Osteoblast (primary cell): ENCODE measurements at places on chromosomes 6 and 20. TPM values are rescaled to one million over a fixed set of nuclear protein-coding genes. Genes with fewer than 3 reads are reported as not detected.

DNA sequence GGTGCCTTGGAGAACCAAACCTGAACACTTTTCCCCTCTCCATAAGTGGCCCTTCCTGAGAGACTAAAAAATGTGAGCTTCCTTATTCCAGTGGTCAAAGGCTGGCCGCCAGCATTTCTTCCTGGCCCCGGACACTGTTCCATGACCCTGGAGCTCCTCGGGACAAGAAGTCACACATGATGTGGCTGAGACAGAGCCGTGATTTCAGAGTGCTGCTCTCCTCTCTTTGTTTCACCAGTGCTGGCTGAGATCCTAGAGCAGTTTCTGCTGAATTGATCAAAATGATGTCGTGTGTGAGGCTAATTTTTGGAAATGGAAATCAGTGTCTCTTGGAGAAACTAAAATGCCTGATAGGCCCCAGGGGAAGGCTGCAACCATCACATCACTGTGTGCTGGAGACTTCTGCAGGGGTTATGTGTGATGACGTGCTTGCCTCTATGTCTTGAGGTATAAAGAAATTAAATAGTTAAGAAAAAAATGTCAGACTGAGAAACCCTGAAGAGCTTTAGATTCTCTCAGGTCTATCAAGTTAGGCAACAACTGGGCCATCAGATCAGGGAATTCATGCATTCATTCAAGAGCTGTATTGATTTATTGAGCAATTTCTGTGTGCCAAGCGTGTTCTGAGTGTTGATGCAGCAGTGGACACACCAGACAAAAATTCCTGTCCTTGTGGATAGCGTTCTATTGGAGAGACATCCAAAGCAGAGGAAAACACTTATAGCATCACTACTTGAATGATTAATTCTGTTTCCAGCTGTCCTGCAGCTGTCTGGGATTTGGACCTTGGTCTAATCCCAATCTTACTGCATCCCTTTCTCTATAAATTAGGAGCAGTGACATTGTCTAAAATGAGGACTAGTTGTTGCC is 72.7 kb upstream of the CCN6 start:
- H3K4me3 ChIP-seq, result no peak overlapping the region
- H3K36me3 ChIP-seq, result no peaks in the 10 kb centered on the region
- no peak for DNase-seq
- H3K27me3 ChIP-seq, result no peaks in the 10 kb centered on the region
- peaks cover 28% of the 10 kb centered on the region for H3K4me1 ChIP-seq

DNA sequence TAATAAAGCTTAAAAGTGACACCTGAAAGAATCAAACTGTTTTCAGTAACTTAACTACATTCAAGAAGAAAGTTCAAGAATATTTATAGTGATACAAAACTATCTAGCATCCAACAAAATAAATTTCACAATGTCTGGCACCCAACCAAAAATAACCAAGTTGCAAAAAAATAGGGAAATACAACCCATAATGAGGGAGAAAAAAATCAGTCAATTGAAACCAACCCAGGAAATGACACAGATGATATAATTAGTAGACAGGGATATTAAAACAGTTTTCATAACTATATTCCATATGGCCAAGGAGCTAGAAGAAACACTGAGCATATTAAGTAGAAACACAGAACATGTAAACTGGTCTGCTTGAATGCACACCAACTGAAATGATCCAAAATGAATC is 120.2 kb upstream of the BEND3 start:
- DNase-seq, result no peak
- H3K27me3 ChIP-seq, result no peaks in the 10 kb centered on the region
- peaks cover 8% of the 10 kb centered on the region for H3K4me1 ChIP-seq
- no peaks in the 10 kb centered on the region for H3K36me3 ChIP-seq
- no peak overlapping the region for H3K27ac ChIP-seq
- no peak overlapping the region for H3K4me3 ChIP-seq

GRCh38 chr6:44435500-44435899 is 48.0 kb downstream of the CDC5L start:
- DNase-seq, result no peak
- no peak overlapping the region for H3K4me3 ChIP-seq
- H3K36me3 ChIP-seq, result peaks cover 2% of the 10 kb centered on the region
- peaks cover 11% of the 10 kb centered on the region for H3K4me1 ChIP-seq
- no peak overlapping the region for H3K27ac ChIP-seq

- H3K27me3 ChIP-seq, result no peaks in the 10 kb centered on the region
- H3K27ac ChIP-seq, result no peak overlapping the region
- peaks cover 12% of the 10 kb centered on the region for H3K4me1 ChIP-seq
These were observed 355.9 kb downstream of the BTBD9 start for GRCh38 chr6:38283734-38284362.

- no peaks in the 10 kb centered on the region for H3K36me3 ChIP-seq
- no peak overlapping the region for H3K27ac ChIP-seq
- no peak for DNase-seq
- H3K27me3 ChIP-seq, result no peaks in the 10 kb centered on the region
- no peak overlapping the region for H3K4me3 ChIP-seq
These were observed 248.5 kb downstream of the NKAIN2 start for GRCh38 chr6:124052120-124052519.

DNA sequence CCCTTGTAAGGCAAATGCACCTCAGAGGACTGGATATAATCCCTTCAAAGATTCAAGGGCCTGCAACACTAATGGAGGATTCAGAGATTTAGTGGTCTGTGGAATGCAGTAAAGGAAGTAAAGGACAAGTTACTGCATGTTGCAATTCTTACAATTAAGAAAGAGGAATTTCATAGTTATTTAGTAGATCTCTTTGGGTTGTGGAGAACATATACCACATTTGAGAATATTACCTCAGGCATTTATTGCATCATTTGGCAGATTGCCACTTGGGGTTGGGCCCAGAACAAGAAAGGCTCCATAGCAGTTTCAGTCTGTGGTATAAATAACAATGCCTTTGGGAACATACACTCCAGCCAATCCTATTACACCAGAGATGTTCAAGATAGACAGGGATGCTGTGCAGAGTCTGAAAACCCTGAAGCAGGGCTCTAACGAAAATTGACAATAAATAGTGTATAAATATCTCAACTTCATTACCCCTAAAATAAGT is 20.9 kb upstream of the EPM2A start:
- no peak overlapping the region for H3K4me3 ChIP-seq
- no peak for DNase-seq
- no peaks in the 10 kb centered on the region for H3K27me3 ChIP-seq
- H3K36me3 ChIP-seq, result no peaks in the 10 kb centered on the region
- no peak overlapping the region for H3K27ac ChIP-seq

DNA sequence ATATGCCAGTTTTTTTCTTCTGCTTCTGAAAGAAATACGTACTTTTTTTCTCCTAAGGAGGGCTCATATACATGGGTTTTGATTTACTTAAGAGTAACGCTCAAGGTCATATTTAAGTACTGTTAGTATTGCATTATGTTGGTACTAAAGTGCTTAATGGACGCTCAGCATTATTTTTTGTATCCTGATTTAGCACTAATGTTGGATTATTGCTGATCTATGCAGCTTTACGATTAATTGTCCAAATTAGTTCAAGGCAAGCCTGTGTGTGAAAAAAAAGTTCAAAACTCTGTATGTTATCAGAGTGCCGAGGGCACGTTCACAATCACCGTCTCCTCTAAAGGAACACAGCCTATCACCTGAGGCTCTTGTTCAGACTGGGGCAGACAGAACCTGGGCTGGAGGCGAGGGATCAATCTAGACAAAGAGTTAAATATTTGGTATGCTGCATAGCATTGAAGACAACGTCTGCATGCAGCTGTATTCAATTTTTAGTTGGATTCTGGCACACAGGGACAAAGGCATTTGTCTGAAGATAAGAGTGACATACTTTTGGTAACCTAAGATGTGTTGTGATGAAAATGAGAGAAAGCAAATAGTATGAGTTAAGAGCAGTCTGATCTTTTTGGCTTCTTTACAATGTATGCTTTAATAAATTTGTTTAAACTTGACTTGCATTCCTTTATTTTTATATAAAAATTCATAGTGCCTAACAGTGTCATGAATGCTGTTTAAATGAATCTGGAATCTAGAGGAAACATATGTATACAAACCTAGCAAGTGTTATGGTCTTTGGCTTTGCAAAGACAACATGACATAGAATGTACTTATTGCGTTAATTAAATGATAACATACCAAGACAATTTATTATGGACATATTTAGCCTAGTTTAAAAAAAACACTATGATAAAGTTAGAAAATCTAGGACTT is 341.2 kb downstream of the SAMD5 start:
- no peaks in the 10 kb centered on the region for H3K36me3 ChIP-seq
- no peak overlapping the region for H3K27ac ChIP-seq
- no peak for DNase-seq
- no peaks in the 10 kb centered on the region for H3K27me3 ChIP-seq
- H3K4me3 ChIP-seq, result no peak overlapping the region

GRCh38 chr20:51637241-51637640 is 94.7 kb upstream of the NFATC2 start:
- H3K27ac ChIP-seq, result no peak overlapping the region
- no peak for DNase-seq
- no peak overlapping the region for H3K4me3 ChIP-seq
- H3K4me1 ChIP-seq, result peaks cover 7% of the 10 kb centered on the region
- no peaks in the 10 kb centered on the region for H3K36me3 ChIP-seq
- H3K27me3 ChIP-seq, result no peaks in the 10 kb centered on the region

GRCh38 chr6:166626177-166627032 is 646 bp downstream of the RPS6KA2 start:
- no peaks in the 10 kb centered on the region for H3K36me3 ChIP-seq
- no peak for DNase-seq
- H3K27me3 ChIP-seq, result no peaks in the 10 kb centered on the region
- peaks cover 47% of the 10 kb centered on the region for H3K4me1 ChIP-seq

GRCh38 chr6:37085198-37085597 is 79.7 kb downstream of the FGD2 start:
- no peaks in the 10 kb centered on the region for H3K36me3 ChIP-seq
- H3K4me3 ChIP-seq, result no peak overlapping the region
- H3K4me1 ChIP-seq, result peaks cover 2% of the 10 kb centered on the region
- no peak overlapping the region for H3K27ac ChIP-seq
- H3K27me3 ChIP-seq, result no peaks in the 10 kb centered on the region

DNA sequence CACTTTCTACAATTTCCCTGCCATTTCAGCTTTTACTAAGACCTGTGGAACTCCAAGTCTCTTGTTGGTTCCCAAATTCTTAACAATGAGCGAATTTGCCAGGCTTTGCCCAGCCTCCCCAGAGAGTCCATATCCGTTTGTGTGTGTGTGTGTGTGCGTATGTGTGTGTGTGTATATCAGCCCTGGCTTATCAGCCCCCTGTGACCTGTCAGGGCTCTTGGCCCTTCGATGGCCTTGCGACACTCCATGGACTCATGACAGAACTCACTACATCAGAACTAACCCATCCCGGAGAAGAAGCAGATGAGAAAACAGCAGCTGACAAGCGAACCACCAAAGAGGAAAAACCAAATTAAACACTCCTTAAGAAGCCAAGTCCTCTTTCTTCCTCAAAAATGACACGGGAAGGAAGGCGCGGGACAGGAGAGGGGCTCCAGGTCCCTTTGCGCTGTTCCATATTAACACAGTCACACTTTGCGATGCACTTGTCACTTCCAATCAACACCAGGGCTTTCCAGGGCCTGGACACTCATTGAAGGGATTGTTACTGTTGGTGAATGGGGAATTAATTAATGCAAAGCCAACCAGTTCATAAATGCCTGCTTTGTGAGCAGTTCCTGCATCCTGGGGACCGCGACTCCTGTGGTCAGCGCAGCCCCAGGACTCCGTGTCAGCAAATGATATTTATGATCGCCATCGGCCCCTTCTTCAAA is 524.0 kb downstream of the CD83 start:
- H3K36me3 ChIP-seq, result no peaks in the 10 kb centered on the region
- H3K4me3 ChIP-seq, result no peak overlapping the region
- no peak overlapping the region for H3K27ac ChIP-seq
- DNase-seq, result no peak

GRCh38 chr6:7135755-7136154 is 28.0 kb downstream of the RREB1 start:
- H3K4me3 ChIP-seq, result no peak overlapping the region
- DNase-seq, result no peak
- no peaks in the 10 kb centered on the region for H3K36me3 ChIP-seq
- no peaks in the 10 kb centered on the region for H3K27me3 ChIP-seq

DNA sequence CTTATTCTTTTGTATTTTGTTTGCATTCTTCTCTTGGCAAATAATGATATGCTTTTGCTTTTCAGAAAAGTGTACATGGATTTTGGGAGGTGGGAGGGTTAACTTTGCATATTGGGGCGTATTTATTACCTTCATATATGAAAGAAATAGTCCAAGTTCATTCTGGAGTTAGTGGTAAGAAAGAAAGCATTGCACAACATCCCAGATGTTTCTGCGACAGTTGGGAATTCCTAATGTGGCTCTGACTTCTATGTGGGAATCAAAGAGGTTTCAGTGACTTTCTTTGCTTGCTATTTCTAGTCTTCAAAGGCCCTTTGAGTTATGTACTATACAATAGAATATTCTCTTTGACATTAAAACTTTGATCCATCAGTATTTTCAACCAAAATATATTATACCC is 78.1 kb downstream of the MMUT start:
- no peaks in the 10 kb centered on the region for H3K36me3 ChIP-seq
- no peak overlapping the region for H3K27ac ChIP-seq
- DNase-seq, result peak; percentile 6
- no peaks in the 10 kb centered on the region for H3K27me3 ChIP-seq
- no peak overlapping the region for H3K4me3 ChIP-seq
- no peaks in the 10 kb centered on the region for H3K4me1 ChIP-seq

GRCh38 chr6:142941018-142941417 is 4.0 kb downstream of the HIVEP2 start:
- H3K27ac ChIP-seq, result peak overlapping the region; percentile 69
- peaks cover 38% of the 10 kb centered on the region for H3K4me1 ChIP-seq
- no peak overlapping the region for H3K4me3 ChIP-seq
- no peaks in the 10 kb centered on the region for H3K27me3 ChIP-seq

DNA sequence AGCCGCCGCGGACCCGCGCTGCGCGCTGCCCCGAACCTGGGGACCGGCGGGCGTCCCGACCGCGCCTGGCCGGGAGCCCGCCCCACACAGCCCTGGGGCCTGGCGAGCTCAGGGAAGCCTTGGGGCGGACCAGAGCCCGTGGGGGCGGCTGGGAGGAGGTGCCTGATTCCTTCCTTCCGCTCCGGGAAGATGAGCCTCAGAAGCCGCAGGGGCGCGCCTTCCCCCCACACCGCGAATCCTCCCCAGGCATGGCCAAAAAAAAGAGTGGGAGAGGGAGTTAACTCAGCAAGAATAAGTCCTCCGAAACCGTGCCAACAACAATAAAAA is at the start of gene CBLN4:
CBLN4 (minus strand) TSS at position 131 of the 327 bp plus-strand sequence. CDS start 1,348 bp downstream, outside the sequence.
- H3K4me3 ChIP-seq, result no peak within 1 kb of the TSS
- DNase-seq, result no peak
- no peaks in the 10 kb centered on the region for H3K4me1 ChIP-seq
- H3K27ac ChIP-seq, result no peak within 1 kb of the TSS

GRCh38 chr6:73679009-73679408 is 17.0 kb upstream of the CD109 start:
- H3K27me3 ChIP-seq, result no peaks in the 10 kb centered on the region
- H3K36me3 ChIP-seq, result no peaks in the 10 kb centered on the region
- no peak overlapping the region for H3K27ac ChIP-seq
- no peak overlapping the region for H3K4me3 ChIP-seq

Gene CENPB
- 95.5 and 101 TPM in 2 replicates for total RNA-seq

Gene FNDC11
- total RNA-seq, result under 0.01 TPM in 1 of 2 replicates, not detected in the other

Gene EPHA7
- total RNA-seq, result 0.29 TPM in 1 of 2 replicates, not detected in the other

Gene FAM184A
- total RNA-seq, result under 0.01 and 0.36 TPM in 2 replicates

Gene ADGRF5
- under 0.01 TPM in 2 replicates for total RNA-seq

Gene NTSR1
- not detected in 2 replicates for total RNA-seq
